GM20000 (cell line): ENCODE measurements at places on chromosomes 11 and 22.

GRCh38 chr11:123608371-123608770 is 46.1 kb downstream of the SCN3B start:
- no peak for DNase-seq

DNA sequence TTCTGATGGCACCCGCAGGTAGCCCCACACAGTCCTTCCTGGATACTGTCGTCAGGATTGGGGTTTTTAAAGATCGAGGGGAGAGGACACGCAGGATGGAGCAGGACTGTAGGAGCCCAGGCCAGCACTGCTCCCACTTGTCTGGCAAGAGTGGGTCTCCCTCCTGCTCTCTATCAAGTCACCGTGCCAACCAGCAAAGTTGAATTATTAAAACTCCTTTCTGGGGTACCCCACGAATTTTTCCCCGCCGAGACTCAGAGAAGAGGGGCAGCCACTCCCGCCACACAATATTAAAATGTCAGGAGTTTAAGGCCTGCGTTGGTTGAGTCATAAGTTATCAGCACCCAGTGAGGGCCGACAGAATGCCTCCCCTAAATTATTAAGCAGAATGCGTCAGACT is 10.1 kb downstream of the LMO1 start:
- no peak for DNase-seq

GRCh38 chr22:19062943-19063308 is 59.3 kb downstream of the DGCR2 start:
- DNase-seq, result no peak

- DNase-seq, result no peak
Observed at GRCh38 chr11:38547462-38547861, 1949.4 kb upstream of the RAG2 start.

GRCh38 chr11:132901638-132902471 is 630.4 kb downstream of the OPCML start:
- no peak for DNase-seq

DNA sequence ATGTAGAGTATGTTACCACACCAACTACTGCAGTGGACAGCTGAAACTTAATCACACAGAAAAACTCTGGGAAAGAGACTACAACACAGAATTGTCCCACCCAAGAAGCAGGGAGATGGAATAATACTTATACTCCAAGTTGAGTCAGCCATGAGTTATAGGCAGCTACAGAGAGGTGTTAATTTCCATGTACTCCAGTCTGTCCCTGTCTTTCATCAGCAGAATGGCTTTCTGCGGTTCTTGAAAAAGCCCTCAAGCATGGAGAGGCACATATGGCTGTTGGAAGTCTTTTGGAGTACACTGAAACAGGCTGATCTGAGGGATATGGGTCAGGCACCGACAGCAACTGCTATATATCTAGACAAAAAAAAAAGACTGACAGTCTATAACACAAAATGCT is 219.5 kb downstream of the DLG2 start:
- DNase-seq, result no peak

GRCh38 chr11:85811624-85812023 is 683 bp upstream of the SYTL2 start:
- no peak for DNase-seq

- no peak for DNase-seq
Observed at GRCh38 chr11:18105086-18105801, 638 bp downstream of the SAAL1 start.

GRCh38 chr22:48974443-48975315 is 853.0 kb downstream of the BRD1 start:
- DNase-seq, result no peak

DNA sequence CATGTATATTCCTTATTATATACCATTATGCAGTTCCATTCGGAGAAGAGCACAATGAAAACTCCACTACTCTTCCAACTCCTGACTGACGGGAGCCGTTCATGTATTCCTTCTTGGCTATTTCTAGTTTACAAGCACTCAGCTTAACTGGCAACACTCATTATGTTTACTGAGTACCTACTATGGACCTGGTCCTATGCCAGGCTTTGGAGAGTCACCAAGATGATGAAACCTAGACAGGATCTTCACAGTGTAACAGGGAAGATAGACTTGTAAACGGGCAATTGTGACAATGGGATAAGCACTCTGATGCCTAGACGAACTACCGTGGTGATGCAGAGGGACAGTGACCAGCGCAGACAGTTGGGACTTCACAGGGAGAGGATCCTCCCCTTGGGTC is 22.3 kb upstream of the ST3GAL4 start:
- no peak for DNase-seq

GRCh38 chr11:117456027-117456720 is 128.5 kb downstream of the CEP164 start:
- peak; percentile 80 for DNase-seq

DNA sequence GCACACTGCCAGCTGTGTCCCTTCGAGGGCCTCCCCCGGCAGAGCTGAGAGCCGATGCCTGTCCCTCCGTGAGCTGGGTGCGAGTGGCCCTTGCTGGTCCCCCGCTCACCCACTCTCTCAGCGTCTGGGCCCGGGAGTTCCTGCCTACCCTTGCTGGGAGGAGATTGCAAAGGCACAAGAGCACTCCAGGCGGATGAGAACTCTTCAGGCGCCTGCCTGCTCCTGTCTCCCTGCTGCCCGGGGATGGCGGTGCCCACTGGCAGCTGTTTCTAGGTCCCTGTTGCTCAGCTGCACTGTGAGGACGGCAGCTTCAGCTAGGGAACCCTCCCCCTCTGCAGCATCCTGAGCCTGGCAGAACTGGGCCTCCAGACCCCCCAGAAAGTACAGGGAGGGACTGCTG is 61.1 kb downstream of the FLRT1 start:
- no peak for DNase-seq

GRCh38 chr11:134837166-134837886 is 425.3 kb upstream of the B3GAT1 start:
- no peak for DNase-seq

- no peak for DNase-seq
Observed at GRCh38 chr22:22218302-22218701, 26.3 kb upstream of the VPREB1 start.

DNA sequence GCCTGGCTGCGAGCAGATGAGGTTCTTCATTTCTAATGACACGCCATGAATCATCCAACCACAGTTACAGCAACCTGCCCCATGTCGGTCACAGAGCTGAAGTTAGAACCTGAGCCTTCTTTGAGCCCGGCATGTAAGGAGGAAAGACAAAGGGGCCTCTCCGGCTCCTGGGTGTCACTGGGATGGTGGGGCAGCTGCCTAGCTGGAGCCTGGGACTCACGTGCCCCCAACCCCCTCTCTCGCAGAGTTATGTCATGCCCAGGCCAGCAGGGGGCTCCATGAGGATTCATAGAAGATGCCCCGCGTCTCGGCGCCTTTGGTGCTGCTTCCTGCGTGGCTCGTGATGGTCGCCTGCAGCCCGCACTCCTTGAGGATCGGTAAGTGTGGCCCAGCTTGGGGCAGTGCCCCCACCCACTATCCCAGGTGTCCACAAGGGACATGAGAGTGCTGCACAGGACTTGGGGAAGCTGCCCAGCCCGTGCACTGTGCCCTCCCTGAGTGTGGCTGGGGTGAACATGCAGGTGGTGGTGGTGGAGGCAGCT is 148.5 kb downstream of the GRIK4 start:
- peak; percentile 63 for DNase-seq

- DNase-seq, result no peak
Observed at GRCh38 chr11:10592331-10592730, 23.9 kb upstream of the LYVE1 start.

GRCh38 chr11:111982019-111982464 is 43.2 kb upstream of the DLAT start:
- DNase-seq, result peak; percentile 76

GRCh38 chr22:45722006-45722405 is 50.4 kb downstream of the ATXN10 start:
- no peak for DNase-seq

DNA sequence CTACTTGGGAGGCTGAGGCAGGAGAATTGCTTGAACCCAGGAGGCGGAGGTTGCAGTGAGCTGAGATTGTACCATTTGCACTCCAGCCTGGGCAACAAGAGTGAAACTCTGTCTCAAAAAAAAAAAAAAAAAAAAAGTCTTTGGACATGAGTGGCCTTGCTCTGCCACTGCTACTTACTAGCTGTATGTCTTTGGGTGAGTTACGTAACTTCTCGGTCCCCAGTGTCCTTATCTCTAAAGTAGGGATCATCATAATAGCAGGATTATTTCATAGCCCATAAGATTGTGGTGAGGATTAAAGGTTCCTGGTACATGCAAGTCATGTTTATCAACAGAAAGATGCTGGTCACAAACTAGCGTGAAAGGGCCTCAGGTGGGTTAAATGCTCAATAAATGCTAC is 53.9 kb upstream of the HEPHL1 start:
- DNase-seq, result no peak

DNA sequence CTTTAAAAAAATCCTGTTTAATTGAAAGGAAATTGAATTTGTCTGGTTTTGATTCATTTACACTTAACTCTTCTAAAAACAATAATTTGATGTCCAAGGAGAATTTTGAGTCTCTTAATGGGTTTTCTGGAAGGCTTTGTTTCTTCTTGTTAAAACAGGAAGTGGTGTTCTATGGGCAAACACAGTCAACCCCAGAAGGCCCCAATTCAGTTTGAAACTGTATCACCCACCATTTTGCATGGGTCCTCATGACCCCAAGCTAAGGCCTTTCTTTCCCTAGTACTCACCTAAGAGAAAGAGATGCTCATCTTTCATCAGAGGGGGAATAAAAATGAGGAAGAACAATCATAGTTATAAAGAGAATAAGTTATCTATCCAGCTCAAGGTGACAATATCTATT is 10.6 kb downstream of the FLI1 start:
- no peak for DNase-seq

DNA sequence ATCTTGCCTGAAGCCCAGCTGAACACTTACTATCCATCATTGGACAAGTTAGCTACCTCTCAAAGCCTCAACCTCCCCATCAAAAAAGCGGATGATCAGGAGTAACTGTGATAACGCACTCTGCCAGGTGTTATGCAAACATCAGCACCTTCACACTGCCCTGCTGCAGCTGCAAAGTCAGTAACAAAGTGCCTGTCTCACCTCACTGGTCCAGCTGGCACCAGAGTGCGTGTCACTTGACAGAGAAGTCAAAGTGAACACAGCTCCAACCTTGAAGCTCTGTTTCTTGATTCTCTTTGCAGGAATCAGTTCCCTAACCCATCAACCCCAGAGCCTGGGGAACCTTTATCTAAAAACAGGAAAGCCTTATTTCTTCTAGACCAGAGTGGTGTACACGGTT is 413.6 kb downstream of the CTTN start:
- no peak for DNase-seq

GRCh38 chr22:39466228-39467006 is 9.6 kb downstream of the MGAT3 start:
- DNase-seq, result no peak

DNA sequence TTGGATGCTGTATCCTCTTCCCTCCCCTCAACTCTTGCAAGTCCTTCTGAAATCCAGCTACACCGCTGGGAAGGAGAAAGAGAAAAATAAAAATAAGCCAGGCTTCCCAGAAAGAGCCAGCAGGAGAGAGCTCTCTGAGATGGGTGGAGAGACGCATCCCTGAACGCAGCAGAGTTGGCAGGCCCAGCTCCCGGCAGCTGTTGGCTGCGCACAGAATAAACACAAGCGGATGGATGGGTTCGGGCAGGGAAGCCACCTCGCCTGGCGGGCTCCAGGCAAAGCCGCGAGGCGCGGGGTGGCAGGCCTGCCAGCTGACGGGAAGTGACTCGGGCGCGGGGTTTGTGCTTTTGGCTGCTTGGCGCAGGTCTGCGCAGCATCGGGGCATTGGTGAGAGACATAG is 537.7 kb downstream of the MIAT start:
- no peak for DNase-seq

GRCh38 chr11:104873252-104873651 is 25.0 kb downstream of the CASP12 start:
- no peak for DNase-seq

DNA sequence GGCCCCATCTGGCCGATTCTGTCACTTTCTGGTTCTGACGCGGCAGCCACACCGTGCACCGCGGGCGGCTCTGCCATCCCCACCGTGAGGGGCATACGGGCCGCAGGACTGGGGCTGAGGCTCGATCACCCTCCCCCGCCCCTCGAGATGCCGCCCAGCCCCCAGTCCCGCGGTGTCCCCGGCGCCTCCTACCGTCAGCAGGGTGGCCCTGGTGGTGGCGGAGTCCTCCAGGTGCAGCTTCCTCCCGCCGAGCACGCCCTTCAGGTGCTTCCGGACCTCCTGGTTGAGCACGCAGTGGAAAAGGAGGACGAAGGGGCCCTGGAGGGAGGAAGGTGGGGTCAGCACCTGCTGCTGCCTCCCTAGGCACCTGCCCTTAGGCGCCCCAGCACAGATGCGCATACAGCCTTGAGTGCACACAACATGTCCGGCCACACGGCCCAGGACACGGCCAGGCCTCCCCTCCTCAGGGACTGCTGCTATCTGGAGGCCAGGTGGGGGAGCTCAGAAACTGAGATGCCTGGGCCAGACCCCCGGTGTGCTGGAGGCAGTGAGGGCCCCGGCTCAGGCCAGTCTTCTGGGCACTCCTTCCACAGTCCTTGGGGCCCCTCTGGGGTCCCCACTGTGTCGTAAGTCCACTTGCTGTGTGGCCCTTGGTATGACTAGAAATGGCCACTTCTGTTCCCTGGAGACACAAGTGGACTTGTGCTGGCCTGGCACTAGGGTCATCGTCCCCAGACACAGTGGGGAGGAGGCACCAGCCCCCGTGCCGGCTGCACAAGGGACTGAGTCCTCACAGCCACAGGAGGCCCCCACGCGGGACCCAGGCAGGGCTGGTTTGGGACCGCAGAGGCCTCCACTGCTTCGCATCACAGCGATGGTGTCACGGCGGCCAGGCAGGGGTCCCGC is 31.5 kb downstream of the TRMU start:
- no peak for DNase-seq

GRCh38 chr11:19101796-19102520 is 15.0 kb upstream of the ZDHHC13 start:
- no peak for DNase-seq

- DNase-seq, result no peak
Observed at GRCh38 chr11:37817727-37818270, 1219.8 kb upstream of the RAG2 start.

GRCh38 chr22:18119409-18120110 is 9.0 kb downstream of the TUBA8 start:
- no peak for DNase-seq
